ENCODE measurements at places on chromosomes 3 and 15. TPM values are rescaled to one million over a fixed set of nuclear protein-coding genes. Genes with fewer than 3 reads are reported as not detected.

DNA sequence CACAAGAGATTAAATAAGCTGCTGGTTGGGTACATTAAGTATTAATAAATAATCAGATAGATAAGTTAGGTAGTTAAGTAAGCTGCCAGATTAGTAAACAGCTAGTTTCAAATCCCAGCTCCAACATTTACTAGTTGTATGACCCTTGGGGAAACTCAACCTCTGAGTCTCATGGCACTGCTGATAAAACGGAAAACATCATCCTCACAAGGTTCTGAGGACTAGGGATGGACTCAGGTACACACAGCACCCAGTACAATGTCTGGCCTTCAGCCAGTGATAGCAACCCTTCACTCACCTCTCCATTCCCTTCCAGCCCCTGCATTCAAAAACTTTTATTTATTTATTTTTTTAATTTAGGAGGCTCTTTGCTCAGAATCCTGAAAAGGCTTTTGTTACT lies 32.3 kb downstream of the B3GNT5 start:
- no peak for DNase-seq

Gene CLDN11
- 10.6 TPM for total RNA-seq

- no peak for DNase-seq
Observed at GRCh38 chr15:98686983-98687382, 38.6 kb downstream of the IGF1R start.

DNA sequence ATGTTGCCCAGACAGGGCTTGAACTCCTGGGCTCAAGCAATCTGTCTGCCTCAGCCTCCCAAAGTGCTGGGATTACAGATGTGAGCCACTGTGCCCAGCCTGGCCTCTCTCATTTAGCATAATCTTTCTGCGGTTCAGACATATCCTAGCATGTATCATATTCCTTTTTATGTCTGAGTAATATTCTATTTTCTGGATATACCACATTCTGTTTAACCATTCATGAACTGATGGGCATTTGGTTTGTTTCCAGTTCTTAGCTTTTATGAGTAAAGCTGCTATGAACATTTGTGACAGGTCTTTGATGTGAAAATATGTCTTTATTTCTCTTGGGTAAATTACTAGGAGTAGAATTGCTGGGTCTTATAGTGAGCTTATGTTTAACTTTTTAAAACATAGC lies 23.5 kb downstream of the FAM81A start:
- DNase-seq: no peak

Gene COL7A1
- 62.9 TPM for total RNA-seq
